ENCODE measurements at places on chromosomes 1 and 21.

GRCh38 chr1:8122160-8122476, 96.0 kb upstream of the ERRFI1 start:
- no peak for DNase-seq

DNA sequence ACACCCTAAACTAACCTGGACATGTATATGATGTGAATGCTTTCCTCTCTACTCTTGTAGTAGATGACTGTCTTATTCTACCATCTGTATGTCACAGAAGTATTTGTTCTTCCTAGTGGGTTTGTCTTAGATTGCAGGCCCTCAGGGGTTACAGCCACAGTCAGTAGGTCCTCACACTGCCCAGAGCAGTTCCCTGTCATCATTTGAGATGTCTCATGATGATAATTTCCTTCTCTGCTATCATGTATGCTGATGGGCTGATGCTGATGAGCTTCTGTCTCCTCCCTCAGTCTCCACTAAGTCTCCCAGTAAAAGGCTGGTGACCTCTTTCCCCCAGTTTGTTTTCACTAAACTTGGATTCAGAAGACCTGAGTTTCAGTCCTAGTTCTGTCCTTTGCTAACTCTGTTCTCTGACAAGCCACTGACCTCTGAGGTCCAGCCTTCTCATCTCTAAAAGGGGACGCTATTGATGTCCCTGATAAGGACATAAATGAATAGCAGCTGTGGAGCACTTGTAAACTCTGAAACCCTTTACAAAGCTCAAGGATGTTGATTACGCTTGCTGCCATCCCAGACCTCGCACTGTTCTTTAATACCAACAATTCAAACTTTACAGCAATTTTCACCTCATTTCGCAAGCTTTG, 3.1 kb upstream of the ETV3 start:
- no peak for DNase-seq

- DNase-seq: no peak
Measured at GRCh38 chr1:111770916-111771315, 15.2 kb downstream of the DDX20 start.

DNA sequence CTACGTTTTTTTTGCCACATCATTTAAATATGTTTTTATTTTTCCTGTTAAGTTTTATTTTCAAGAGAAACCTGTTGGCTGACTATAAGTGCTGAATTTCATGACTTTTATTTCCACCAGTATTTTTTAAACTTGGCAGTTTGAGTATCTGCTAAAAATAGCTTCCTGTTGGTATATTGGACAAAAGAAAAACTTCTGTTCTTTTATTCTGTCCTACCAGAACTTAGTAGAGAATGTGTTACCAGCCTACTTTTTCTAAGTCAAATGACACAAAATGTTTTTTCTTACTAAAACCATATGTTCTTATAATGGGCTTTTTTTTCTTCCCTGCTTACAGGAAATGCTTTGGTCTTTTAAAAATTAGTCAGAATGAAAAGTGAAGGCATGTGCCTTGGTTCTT, 7.6 kb downstream of the DR1 start:
- no peak for DNase-seq

- DNase-seq: no peak
Measured at GRCh38 chr1:235929216-235929615, 62.5 kb upstream of the LYST start.

- DNase-seq: no peak
Measured at GRCh38 chr1:51215169-51215568, 20.9 kb upstream of the RNF11 start.

DNA sequence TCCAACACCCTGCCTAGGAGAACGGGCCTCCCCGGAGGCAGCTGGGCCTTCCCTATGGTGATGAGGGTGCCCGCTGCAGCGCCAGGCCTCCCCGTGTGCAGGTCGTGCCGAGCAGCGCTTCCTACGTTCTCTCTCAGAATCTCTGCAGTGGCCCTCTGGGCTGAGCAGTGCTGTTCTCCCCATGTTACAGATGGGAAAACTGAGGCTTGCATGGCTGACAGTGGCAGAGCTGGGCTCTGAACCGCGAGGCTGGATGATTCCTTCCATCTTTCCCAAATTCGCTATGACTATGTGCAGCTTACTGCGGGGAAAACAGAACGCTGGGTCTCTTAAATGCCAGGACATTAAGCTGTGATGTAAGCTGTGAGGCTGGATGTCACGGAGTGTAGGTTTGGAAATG, 8.9 kb downstream of the KLHL21 start:
- DNase-seq: no peak

- DNase-seq: no peak
Measured at GRCh38 chr1:208929575-208929974, 653.9 kb upstream of the CAMK1G start.

DNA sequence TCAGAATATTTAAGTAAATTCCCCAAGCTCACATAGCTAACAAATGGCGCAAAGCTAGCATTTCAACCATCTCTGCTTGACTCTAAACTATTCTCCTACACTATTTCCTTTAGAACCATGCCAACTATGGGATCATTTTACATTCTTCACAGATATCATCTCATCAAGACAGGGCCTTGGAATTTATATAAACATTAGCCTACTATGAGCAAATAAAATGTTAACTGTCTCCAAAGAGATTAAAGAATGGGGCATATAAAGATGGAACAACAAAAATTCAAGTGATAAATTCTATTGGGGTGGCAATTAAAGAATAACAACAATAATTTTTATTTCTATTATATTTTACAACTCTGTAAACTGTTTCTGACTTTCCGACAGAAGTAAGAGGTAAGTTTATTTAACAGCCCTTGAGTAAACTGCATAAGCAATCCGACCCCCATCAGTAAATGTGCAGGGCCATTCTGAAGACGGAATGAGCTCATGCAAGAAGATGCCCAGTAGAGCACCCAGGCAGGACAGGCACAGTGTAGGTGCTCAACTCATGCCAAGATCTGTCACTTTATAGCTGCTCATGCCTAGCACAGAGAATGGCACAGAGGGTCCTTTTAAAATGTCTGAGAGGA, 261.9 kb downstream of the VAV3 start:
- DNase-seq: no peak

DNA sequence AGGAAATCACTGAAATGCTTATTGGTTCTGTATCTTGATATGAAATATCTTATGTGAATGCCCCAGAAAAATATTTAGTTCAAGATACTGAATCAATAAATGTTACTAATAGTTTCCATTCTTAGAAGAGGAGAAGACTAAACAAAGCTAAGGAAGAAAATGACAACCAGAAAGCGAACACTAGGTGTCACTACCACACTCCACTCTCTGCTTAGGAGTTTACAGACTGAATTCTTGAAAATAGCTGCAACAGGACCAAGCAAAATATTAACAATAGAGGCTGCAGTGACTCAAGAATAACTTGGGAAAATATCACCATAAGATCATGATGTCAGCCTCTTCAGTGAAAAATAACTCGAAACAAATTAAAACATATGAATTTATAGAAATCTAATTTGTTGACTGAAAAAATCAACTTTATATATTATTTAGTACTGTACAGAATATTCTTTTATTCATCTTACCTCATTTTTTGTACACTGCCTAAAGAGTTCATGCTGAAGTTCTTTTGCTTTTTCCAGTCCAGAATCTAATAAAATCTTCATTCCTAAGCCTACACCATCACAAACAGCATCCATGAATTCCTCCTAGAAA, 61.6 kb downstream of the KIF14 start:
- no peak for DNase-seq

All from central memory CD4-positive, alpha-beta T cell (primary cell).